ENCODE measurements at places on chromosomes 2 and 18. TPM values are rescaled to one million over a fixed set of nuclear protein-coding genes. Genes with fewer than 3 reads are reported as not detected.

FER1L5 gene
- 1.9 TPM for total RNA-seq

OSBPL6 gene
- 2.2 TPM for total RNA-seq

DIS3L2 gene
- 14.7 TPM for total RNA-seq

ARHGAP25 gene
- total RNA-seq: 0.66 TPM

POTEI gene
- not detected for total RNA-seq

GRHL1 gene
- 0.58 TPM for total RNA-seq

TXNDC2 gene
- under 0.01 TPM for total RNA-seq

CCDC178 gene
- total RNA-seq: 0.29 TPM

All from smooth muscle cell of trachea (primary cell).